ENCODE measurements at places on chromosomes 11 and 22.

GRCh38 chr22:43923631-43924464 is at the start of gene PNPLA3:
PNPLA3 (plus strand) TSS chr22:43923805; CDS start chr22:43923912, 107 bp downstream.
- DNase-seq = peak; percentile 66

DNA sequence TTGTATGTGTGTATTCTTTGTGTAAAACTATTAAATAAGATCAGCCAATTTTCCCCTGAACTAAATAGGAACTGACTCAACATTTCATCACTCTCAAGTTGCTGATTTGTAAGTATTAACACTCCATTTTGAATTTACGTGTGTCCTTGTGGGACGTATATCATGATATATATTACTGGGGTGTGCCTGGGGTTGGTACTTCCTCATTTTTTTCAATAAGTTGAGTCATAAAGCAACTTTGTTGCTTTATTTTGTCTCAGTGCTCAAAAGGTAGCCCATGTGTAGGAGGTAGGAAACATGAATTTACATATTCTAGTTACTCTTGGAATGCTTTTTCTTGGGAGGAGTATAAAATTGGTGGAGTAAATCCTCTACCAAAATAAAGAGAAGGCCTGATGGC is 193.9 kb upstream of the RAG2 start:
- no peak for DNase-seq

GRCh38 chr11:46458491-46458890 is 66.9 kb upstream of the CHRM4 start:
- no peak for DNase-seq

DNA sequence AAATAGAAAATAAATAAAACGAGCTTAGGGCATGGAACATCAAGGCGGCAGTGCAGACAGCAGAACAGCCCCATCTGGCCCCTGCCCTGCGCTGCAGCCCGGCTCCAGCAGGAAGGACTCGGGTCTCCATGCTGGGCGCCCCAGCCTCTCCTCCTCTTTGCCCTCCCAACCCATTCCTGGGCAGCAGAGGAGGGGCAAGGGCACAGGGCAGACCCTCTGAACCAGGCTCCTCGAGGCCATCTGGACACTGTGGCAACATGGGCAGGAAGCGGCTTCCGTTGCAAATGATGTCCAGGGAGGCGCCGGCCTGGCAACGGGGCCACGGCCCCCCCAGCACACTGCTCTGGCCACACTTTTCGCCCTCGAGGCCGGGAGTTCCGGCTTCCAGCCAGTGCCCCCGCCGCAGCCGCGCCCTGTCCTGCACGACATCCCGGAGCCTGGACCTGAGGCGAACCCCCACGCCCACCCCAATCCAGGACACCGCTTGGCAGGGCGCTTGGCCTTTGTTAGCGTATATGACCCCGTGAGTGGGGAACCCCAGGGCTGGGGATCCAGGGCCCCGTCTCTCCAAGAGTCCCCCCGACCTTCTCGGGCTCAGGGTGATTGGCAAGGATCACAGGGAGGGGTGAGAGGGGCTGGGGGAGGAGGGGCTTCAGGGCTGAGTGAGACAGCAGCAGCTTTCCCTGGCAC is 192.1 kb downstream of the IGLL1 start:
- no peak for DNase-seq

DNA sequence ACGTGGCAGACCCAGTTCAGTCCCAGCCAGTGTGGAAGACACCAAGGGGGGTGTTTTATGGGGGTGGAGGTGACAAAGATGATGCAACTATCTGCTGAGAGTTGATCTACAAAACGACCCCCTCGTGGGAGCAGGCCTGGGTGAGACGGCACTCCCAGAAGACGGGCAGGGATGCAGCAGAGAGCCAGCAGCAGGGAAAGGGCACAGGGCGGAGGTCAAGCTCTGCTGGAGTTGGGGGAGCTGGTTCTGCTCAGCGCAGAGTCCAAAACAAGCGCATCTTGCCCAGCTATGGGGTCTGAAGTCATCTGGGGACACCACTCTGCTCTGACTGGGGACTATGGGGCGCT is 3.9 kb downstream of the GNB1L start:
- DNase-seq = no peak

DNA sequence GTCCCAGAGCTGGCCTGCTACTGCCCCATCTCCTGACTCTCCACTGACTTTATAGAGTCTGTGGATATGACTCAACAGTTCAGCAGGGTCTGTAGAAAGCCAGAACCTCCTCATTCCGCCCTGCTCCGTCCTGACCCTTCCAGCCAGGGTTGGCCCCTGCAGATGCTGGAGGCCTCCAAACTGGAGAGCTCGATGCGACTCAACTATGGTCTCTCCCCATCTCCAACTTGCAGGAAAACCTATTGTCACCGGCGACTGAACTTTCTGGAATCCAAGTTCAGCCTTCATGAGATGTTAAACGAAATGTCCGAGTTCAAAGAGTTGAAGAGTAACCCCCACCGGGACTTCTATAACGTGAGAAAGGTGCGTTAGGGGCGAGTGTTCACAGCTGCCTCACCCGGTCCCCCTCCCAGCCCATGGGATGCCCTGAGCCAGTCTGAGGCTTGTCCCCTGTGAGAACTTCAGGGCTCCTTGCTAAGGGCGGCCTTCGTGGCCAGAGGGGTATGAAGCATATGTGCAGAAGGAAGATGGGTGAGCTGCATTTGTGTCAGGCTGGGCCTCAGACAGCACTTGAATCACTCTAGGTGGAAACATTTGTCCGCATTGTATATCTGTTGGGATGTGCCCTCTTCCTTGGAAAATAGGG is 32.1 kb downstream of the AMPD3 start:
- no peak for DNase-seq

- DNase-seq = no peak
Measured at GRCh38 chr22:31055635-31056159, 25.4 kb upstream of the SMTN start.

GRCh38 chr11:65911682-65912568 is 6.9 kb downstream of the C11orf68 start:
- no peak for DNase-seq

DNA sequence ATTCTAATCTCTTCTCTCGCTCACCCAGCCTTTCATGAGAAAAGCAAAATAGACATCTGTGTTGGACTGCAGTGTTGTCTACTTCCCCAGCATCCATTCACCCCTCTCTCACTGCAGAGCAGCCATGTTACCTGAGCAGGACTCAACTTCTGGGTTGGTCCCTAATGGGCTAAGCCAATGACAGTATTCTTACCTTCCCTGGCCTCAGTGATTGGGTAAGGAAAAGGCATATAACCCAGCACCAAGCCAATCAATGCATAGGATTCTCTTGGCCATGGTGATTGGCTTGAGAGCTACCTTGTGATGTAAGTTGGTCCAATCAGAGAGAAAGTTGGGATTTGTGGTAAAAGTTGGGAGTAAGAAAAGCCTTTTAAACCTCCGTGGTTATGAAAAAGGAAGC is 99.8 kb upstream of the NECTIN1 start:
- DNase-seq = no peak

DNA sequence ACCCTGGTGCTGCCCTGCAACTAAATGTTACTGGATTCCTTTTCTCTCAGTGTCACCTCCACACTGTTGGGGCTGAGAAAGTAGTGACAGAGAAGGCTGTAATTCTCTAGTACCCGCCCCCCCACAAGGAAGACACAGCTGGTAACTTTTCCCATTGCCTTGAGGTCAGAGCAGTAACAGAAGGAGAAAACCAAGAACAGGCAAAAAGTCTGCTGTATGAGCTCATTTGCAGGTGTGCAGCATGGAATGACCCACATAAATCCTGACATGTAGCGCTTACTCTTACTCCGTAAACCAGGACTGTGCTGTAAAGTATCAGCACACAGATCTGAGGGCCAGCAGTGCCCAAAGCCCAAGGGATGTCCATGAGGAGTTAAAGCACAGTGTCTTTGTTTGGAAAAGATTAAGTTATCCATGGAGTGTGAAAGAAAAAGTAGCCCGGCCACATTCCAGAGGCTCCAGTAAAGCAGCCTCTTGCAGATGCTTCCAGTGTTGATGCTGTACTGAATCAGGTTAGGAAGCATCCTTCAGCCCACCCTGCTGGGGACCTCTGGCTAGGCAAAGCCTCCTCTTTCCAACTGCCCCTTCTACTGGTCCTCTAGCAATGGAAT is 120.7 kb downstream of the PLEKHA7 start:
- no peak for DNase-seq

DNA sequence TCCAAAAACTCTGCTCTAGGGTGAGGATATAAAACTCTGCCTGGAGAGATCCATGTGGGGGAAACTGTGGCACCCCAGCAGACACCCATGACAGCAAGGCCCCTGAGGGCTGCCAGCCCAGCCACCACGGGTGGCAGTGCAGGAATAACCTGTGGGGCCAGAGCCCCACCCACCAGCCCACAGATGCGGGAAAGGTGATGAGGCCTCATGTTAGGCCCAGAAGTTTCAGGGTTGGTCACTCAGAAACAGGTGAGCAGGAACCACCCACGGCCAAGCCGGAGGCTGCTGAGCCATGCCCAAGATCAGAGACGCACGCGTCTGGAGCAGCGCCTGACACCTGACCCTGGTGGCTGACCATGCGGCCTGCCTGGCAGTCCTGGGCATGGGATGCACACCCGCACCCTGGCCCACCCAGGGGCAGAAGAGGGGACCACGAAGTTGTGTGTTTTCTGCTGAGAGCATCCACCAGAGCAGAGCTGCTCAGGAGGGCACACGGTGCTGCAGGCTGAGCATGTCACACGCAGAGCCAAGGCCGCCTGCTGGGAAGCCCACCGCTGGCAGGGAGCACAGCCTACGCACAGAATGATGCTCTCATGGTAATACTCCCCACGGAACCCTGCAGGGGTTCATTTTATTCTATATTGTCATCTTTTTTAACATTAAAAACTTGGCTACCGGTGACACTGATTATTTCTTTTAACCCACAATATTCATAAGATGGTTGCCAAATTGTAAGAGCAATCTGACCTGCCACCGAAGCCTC is 41.2 kb downstream of the DUSP8 start:
- DNase-seq = no peak

- no peak for DNase-seq
Measured at GRCh38 chr11:133732109-133732674, 113.1 kb downstream of the SPATA19 start.

DNA sequence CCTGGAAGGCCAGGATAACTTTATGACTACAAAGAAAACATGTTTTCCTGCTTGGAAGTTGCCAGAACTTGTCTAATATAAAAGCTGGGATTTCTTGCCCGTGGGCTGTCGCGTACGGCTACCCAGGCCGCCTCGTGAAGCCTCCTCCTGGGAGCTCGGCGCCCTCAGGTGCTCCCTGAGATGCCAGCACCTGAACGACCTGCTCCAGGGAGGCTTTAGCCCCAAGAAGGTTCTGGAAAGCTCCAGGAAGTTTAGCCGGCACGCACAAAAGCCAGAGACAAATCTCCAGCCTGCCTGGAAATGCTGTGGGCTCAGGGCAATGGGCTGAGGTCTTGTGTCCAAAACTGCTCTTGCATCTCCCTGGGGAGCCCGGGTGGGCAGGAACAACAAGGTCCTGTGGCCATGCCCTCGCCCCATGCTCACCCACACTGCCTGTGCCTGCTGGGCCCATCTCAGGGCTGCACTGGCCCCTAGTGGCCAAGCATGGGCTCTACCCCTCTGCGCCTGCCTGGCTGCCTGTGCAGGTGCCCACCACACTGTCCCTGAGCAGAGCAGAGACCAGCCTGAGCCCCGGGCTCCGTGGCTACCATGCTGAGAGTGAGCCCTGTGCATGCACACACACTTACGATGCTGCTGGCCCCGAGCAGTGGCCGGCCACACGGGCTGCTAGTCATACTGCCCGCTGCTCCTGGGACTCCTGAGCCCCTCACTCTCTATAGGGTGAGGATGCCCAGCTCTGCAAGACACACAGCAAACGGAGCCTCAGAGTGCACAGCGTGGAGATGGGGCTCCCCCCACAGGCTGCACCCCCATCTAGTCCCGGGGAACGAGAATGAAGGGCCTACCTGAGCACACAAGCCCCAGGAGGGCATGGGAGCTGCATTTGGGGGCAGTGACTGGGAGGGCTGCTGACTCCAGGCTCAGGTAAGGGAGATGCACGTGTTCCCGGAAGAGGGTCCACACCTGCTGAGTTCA is 4.9 kb upstream of the CELSR1 start:
- DNase-seq = peak; percentile 58

- DNase-seq = no peak
Measured at GRCh38 chr11:81825346-81825745, 908.3 kb downstream of the FAM181B start.

GRCh38 chr11:119318240-119319135 is 1.6 kb upstream of the MCAM start:
- DNase-seq = no peak

GRCh38 chr11:5596607-5597201 is at the start of gene TRIM6:
TRIM6 (plus strand) TSS chr11:5596637; CDS start chr11:5596898, 261 bp downstream.
- DNase-seq = no peak

DNA sequence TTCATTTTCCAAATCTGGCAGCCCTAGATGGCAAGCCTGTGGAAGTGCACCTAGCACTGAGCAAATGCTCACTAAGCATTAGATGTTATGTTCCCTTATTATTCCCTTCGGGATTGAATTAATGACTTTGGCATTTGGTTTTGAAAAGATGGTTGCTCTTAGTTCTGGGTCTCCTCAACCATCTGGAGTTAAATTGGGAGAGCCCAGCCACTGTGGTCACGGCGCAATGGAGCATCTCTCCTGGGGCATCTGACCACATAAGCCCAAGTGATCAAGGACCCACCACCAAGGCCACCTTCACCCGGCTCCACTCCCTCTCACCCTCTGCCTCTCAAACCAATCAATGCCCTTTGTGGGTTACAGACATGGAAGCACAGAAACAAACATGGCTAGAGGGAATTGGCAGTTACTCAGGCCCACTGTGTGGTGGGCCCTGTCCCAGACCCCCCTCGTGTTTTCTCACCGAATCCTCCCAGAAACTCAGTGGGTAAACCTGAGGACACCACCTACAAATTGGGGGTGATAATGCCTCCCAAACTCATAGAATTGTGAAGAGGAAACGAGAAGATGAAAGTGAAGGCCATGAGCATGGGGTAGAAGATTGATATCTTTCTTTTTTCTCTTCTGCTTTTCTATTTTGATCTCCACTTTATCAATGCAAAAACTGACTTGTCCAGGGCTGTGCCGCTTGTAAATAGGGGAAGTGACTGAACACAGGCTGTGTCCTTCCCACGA is 52.2 kb downstream of the IRAG1 start:
- no peak for DNase-seq

DNA sequence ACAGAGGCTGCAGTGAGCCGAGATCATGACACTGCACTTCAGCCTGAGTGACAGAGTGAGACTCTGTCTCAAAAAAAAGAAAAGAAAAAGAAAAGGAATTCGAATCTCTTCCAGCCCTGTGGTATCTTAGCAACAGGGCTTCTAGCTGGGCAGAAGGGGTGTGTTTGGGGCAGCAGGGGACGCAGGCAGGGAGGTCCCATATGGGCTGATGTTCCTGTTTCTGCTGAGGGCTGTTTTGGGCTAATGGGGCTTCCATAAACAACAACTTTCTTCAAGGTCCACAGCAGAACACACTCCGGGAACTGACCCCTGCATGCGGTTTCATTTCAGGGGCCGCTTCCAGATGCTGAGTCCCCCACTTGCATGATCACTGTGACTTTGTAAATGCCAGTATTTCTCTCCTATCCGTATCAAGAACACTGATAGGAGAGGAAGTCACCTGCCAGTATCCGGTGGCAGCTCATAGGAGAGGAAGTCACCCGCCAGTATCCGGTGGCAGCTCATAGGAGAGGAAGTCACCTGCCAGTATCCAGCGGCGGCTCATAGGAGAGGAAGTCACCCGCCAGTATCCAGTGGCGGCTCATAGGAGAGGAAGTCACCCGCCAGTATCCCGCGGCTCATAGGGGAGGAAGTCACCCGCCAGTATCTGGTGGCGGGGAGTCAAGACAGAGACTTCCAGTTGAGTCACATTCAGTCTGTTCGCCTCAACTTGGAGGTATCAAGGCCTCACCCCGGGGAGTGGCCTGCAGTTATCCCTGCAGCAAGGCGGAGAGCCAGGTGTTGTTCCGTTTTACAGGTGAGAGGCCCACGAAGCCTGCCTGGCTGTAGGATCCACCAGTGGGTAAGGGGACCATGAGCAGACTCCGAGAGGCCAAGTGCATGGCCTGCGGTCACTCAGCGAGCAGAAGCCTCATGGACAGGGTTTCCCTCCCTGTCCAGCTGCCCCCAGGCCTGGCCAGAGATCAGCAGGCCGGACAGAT is 8.3 kb upstream of the FGF19 start:
- no peak for DNase-seq

Data from stimulated activated CD8-positive, alpha-beta memory T cell treated with anti-CD3 and anti-CD28 coated beads, Interleukin-2, amount 100 ng/mL, for 48 hours (primary cell).